Activated CD4-positive, CD25-positive, alpha-beta regulatory T cell (primary cell): ENCODE measurements at places on chromosomes 4 and X.

- DNase-seq = no peak
These were observed 1.4 kb downstream of the XK start for GRCh38 chrX:37686996-37687395.

DNA sequence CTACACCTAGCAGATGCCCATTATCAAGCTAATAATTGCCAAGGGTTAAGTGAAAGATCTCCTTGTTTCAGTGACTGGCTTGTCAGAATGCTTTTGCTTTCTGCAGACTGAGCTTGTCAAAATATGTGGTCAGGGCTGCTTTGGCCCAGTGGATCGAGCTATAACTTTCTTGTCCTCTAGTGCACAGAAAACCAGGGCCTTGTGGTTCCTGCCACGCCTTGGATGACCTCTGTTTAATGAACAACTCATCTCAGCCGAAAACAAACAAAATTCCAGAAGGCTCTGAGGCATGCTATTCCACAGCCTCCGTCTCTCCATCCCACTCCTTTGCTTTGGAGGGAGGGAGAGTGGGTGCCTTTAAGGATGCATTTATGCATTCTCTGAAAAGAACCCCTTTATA, 11.3 kb downstream of the EVC start:
- no peak for DNase-seq

DNA sequence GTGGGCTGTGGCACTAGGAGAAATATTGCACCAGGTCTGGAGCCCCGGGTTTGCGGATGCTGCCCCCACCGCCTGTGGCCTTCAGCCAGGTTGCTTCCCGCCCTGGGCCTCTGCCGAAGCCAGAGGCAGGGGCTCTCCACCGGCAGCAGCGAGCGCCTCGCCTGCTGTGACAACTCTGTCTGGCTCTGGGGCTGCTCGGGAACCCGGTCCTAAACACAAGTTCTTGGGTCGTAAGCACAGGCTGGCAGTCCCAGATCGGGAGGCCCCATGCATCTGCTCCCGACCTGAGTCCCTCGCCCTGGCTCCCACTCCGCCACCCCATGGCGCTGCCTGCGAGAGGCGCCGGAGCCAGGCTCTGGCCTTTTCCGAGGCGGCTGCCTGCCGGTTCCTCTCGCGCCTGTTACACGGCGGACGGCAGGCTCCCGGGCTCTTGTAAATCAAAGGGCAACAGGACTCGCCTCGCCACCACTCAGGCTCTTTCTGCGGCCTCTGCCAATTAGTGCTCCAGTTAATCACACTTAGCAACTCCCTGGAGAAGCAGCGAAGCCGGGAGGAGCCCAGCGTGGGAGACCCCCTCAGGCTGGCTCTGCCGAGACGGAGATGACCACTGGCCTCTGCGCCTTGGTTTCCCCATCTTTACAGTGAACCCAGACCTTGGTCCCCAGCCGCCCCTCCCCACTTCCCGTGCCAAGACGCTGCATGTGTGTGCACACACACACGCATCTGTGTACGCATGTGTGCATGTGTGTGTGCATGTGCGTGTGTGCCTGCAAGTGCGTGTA, 109.2 kb downstream of the DCTD start:
- no peak for DNase-seq

DNA sequence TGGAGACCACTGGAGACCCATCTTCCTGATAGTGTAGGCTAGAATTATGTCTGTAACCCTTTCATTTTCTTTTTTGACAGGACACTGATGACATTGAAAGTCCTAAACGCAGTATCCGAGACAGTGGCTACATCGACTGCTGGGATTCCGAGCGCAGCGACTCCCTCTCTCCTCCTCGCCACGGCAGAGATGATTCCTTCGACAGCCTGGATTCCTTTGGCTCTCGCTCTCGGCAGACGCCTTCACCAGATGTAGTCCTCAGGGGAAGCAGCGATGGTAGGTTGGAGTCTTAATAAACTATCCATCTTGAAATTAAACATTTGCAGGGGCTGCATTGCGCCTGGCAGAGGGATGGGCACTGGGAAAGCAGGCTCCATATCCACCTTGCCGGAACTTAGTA, 75.4 kb downstream of the LIMCH1 start:
- no peak for DNase-seq

DNA sequence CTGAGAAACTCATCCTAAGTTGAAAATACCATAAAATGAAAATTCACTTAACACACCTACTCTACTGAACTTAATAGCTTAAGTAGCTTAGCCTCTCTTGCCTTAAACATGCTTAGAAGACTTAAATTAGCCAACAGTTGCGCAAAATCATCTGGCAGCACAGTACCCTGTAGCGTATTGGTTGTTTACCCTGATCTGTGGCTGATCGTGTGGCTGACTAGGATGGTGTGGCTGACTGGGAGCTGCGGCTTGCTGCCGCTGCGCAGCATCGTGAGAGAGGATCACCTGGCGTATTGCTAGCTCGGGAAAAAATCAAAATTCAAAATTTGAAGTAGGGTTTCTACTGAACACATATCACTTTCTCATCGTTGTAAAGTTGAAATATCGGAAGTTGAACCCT, 6.3 kb downstream of the RUFY3 start:
- DNase-seq = no peak

DNA sequence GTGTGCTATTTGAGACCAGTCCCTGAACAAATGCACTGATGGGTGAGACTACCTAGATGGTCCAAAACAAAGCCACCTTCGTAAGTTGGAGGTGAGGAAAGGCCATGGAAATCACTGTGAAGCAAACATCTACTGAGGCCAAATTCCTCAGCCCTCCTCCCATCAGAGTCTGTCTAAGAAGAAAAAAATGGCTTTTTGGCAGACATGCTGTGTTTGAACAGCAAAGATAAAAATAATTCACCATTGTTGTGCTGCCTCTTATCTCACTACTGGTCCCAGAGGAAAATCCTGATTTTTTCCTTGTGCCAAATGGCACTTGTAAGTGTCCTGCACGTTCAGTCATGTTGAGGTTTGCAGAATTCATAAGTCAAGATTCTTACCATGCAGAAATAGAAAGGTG, 7.9 kb downstream of the MAGEB18 start:
- DNase-seq = no peak

DNA sequence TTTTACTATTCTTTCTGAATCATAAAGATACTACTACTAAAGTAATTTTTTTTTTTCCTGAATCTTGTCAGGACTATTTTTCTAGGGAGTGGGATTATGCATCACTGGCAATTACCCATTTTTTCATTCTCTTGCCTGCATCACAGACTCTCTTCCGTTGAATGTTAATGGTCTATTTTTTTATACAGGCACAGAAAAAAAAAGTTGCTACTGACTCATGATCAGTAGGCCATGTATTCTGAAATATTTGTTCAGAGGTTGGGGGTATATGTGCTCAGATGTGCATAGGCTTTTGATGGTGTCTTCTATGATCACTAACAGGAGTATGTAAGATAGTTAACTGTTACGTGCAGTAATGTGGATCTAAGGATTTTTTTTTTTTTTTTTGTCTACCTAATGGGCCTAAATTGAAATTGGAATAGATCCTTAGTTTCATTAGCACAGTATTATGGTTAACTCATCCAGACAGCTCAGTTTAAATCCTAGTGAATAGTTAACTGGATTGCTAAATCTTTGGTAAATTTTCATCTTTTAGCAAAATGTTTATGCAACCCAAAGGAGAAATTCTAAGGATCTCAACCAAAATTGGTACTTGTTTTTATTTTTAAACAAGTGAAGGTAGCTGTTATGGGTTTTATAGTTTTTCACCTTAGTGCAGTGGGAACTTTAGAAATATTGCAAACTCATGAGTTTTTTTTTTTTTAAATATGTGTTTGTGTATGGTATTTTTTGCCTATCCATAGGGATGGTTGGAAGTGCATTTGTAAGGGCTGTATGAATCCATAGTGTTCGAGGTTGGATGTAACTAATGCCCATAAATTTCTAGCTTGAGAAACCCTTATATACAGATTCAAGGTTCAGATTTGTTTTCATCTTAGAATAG, 12.1 kb downstream of the BMP2K start:
- no peak for DNase-seq

DNA sequence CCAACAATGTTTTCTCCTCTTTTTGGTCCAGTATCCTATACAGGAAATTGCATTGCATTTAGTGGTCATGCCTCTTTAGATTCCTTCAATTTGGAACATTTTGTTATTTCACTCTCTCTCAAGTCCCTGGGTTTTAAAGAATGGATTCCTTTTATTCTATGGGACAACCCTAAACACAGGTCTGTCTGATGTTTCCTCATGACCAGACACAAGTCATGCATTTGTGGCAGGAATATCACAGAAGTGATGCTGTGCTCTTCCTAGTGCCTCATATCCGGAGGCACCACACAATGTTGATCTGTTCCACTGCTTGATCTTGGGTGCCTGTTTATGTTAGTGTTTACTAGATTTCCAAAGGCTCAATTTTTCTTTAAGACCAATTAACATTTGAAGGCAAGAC, 69.7 kb upstream of the H2AZ1 start:
- DNase-seq = no peak

DNA sequence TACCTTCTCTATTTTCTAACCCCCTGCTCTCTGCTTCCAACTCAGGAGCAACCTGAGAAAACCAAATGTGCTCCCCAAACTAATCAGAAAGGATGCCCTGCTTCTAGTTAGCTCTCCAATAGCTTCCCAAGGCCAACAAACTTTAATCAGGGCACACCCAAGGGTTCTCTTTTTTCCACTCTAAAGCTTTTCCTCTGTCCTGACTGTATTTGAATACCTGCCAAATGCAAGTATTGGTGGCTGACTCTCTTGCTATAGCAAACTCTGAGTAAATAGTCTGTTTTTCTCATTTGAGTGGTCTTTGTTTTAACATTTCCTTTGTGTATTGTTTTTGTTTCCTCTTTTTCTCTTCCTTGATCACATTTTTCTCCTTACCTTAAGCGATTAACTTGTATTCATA, 52.5 kb downstream of the GBA3 start:
- DNase-seq = no peak

DNA sequence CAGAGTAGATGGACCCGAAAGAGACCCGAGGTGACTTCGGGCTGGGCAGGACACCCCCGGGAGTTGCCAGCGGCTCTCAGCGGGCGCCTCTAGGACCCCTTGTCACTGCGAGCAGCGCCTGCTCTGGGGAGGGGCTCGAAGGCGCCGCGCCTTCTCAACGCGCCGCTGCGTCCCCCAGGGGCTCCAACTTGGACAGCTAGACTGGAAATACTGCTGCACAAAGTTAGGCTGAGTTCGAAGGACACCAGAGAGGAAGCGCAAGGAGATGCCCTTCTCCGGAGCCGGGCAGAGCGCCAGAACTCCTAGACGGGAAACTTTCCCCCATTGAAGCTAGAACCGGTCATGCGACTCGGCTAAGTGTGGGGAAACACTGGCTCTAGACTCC, 493 bp upstream of the KCNIP4 start:
- no peak for DNase-seq

GRCh38 chrX:5086388-5086787, 1142.3 kb downstream of the NLGN4X start:
- DNase-seq = no peak

- no peak for DNase-seq
These were observed 291.9 kb downstream of the BMPR1B start for GRCh38 chr4:95049551-95050233.

DNA sequence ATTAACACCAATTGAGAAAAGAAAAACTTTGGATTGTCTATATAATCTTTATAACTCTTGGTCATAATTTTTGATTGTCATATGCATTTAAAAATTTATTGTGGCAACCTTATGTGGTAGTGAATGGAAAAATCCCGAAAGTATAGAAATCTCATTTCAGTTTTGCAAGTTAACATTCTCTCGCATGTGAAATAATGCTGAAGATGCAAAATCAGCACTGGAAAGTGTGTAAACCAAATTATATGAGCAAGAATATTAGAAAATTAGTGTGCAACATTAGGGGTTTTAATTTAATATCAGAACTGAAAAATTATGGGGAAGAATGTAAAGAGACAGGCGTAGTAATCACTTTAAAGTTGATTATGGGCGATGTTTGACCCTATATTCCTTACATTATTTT, 1472.8 kb downstream of the PCDH7 start:
- no peak for DNase-seq

- no peak for DNase-seq
These were observed 42.4 kb downstream of the MOSPD2 start for GRCh38 chrX:14915596-14915995.

DNA sequence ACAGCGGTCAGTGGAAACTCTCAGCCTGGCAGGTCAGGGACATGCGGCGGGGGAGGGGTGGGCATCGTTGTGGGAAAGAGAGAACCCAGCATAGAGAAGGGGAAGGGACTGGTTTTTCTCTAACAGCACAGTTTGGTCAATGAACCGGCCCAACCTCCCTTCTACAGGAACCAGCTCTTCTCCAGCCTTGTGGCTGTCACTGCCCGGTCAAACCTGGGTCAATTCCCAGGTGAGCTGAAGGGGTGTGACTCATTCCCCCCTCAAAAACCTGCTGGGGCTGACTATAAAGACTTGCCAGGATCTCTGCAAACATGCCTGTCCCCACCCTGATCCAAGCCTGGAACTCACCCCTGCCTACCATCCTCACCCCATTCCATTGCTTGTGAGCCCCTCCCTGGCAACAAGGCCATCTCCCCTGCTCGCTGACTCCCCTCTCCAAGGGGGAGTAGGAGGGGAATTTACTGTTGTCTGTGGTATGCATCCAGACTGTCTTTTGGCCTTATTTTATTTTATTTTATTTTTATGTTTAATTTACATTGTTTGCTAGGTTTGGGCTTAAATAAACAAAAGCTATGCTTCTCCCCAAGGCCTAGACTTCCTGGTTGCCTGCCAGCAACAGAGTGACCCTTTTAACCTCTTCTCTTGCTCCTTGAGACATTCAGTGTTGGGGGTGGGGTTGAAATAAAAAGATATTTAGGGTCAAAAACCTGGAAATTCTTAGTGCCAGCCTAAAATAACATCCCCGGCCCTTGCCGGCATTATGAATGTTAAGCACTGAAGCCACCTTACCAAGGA, 49.6 kb downstream of the TSC22D3 start:
- DNase-seq = no peak

DNA sequence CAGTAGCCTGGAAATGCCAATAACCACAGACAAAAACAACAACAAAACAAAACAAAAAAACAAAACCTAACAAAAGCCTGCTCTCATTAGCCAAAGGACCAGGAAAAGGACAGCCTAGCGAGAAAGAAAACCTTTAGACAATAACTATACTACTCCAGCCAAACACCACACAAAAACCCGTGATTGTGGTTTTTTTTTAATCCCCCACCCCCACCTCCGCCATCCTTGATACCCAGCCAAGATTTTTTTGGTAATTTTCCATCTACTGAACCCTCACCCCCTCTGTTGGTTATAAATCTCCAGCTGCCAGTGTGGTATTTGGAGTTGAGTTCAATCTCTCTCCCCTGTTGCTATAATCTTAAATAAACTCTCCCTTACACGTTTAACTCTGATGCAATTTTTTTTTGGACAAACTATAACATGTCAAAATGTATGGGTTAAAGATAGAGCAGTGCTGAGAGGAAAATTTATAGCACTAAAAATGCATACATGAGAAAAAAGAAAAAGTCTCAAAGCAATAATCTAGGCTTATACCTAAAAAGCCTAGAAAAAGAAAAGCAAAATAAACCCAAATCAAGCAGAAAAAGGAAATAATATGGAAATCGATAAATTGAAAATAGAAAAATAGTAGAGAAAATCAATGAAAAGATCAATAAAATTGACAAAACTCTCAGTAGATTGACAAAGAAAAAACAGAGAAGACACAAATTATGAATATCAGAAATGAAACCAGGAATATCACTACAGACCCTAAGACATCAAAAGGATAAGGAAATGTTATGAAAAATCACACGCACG, 83.7 kb downstream of the NAT8L start:
- no peak for DNase-seq
